Stimulated activated CD4-positive, alpha-beta T cell treated with anti-CD3 and anti-CD28 coated beads, Interleukin-1b, Interleukin-23, amount 100 ng/mL, for 1 hour (primary cell): ENCODE measurements at places on chromosomes 2 and 18.

- DNase-seq: no peak
These were observed 189.6 kb upstream of the PIK3C3 start for GRCh38 chr18:41765460-41765859.

- no peak for DNase-seq
These were observed 130.3 kb upstream of the LYPD6 start for GRCh38 chr2:149200109-149200520.

GRCh38 chr2:18799397-18799796, 210.0 kb upstream of the NT5C1B start:
- DNase-seq: no peak

DNA sequence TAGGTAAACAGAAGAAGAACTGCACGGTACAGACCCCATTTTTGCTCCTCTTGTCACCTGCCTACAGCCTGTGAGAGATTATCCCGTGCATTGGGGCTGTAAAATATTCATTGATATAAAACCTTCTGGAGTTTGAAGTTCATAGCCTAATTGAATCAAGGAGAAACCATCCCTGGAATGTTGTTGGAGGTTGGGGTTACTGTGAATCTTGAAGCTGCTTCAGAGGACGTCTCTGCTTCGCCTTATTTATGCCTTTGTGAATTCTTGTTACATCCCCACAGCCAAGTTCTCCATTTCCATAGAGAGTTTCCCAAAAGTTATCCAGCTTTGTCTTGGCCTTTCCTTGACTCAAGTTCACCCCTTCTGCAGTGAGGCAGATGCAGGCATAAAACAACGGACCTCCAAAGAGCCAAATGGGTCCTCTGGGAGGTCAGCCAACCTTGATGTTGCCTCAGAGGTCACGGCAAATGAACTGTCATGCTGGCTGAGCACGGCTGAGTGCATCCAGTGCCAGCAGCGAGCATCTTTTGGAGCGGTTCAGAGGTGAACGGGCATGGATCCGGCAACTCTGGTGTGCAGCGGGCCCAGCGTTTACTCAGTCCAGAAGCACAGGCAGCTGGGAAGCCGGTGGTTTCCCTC, 317.6 kb downstream of the PRKCE start:
- no peak for DNase-seq

- no peak for DNase-seq
These were observed 45.9 kb upstream of the ZNF638 start for GRCh38 chr2:71285706-71286105.

DNA sequence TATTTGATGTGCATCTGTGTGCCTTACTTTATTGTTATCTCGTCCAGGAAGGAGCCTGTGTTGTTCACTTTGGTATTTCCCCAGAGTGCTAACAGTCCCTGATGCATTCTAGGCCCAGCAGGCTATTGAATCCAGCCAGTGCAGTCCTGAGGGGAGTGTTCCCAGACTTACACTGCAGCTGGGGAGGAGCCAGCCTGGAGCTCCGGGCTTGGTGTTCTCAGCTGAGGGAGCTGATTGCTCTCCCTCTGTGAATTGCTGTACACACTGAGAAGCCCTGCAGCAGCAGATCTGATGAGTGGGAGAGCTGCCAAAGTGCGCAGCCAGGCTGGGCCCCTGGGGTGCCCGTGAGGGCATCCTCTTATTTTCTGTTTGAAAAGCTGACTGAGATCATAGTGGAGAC, 159.2 kb downstream of the GALNT3 start:
- DNase-seq: no peak

DNA sequence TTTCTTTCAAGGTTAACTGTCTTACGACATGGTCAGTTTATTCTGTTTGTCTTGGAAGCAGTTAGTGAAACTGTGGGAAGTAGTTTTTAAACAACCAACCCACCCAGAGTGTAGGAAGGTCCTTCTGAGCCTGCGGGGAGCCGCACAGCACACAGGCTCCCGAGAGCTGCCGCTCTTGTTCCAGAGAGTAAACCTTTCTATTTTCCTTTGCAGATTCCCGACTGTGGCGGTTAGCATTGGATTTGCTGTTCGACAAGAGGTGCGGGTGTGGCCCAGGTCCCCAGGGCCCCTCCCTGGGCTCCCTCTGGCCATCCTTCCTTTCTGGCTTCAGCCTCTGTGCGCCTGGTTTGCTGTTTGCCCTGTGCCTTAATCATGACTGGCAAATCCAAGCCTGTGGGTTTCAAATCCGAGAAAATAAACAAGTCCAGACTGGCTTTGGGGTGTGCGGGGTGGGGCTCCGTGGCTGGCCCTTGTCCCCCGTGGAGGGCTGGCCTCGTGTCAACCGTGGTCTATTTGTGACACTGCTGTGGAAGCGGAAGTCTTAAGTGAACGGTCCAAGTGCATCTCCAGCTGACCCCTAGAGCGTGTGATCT, 30.7 kb downstream of the IMPA2 start:
- DNase-seq: no peak

DNA sequence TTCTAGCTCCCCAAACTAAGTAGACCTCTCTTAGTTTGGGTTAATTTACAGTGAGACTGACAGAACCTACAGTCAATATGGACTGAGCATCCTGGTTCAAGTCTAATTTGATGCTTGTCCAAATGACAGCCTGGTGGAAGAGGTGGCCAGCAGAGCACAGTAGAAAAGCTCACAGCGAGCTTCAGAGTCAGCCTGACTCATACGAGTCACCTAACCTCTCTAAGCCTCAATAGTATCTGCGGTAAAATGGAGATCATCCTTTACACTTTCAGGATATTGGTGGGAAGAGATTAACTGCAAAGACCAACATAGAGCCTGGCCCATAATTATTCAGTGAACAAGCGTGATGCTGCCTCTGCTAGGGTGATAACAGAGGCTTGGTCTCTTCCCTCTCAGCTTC, 54.5 kb downstream of the DOCK10 start:
- DNase-seq: no peak

DNA sequence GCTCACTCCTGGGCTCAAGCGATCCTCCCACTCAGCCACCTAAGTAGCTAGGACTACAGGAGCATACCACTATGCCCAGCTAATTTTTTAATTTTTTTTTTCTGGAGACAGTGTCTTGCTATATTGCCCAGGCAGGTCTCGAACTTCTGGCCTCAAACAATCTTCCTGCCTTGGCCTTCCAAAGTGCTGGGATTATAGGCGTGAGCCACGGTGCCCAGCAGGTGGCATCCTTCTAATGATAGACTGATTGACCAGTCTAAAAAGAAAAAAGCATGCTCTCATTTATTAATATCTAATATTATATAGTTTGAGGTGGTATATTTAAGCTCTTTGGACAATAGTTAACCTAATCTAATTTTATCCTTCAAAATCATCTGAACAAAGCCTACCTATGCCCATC, 198.6 kb downstream of the CAMKMT start:
- no peak for DNase-seq

- no peak for DNase-seq
These were observed 83.1 kb upstream of the GAREM1 start for GRCh38 chr18:32553640-32554365.

GRCh38 chr2:109726379-109727270, 67.5 kb upstream of the RGPD5 start:
- no peak for DNase-seq

GRCh38 chr2:218458598-218458997, 39.7 kb downstream of the VIL1 start:
- DNase-seq: no peak

DNA sequence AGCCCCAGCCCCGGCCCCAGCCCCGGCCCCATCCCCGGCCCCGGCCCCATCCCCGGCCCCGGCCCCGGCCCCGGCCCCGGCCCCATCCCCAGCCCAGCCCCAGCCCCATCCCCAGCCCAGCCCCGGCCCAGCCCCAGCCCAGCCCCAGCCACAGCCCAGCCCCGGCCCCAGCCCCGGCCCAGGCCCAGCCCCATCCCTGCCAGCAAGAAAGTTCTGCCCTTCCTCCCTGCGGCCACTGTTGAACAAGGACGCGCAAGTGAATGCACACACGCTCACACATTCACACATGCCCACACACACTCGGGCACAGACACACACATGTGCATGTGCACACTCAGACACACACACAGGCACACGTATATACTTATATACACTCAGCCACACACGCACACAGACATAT, 287.0 kb downstream of the NDUFA10 start:
- DNase-seq: no peak

DNA sequence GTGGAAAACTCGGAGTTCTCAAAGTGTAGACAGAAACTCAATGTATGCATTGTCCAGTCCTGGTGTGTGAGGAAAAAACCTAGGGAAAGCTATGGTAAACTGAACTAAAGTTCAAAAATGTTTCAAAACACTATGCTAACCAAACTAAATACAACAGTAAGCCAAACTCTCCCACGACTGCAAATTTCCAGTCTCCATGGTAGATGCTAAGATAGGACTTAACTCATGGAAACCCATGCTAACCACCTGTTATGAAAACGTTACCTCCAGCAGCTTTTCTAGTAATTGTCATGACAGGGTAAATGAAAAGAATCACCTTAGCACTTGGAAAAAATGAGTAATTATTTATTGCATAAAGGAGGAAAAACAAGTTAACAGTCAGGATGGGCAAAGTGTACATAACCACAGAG, 135.7 kb upstream of the EPC2 start:
- DNase-seq: no peak

DNA sequence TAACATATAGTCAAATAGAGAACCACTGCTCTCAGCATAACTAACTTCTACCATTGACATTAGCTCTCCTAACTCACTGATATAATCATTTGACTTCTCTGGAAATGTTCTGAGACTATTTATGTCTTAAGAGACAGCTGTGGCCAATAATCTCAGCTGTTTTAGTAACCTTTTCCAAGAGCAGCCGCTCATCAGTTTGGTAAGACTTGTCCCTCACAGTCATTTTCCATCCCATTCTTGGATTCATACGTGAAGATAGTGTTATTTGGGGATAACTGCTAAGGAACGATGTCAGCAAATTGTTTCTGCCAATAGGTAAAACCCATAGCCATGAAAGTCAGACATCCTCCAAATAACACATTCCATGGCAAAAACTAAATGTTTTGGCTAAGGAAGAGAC, 127.8 kb downstream of the LNPK start:
- DNase-seq: no peak

- DNase-seq: no peak
These were observed 34.5 kb downstream of the SLC4A3 start for GRCh38 chr2:219661955-219662395.

DNA sequence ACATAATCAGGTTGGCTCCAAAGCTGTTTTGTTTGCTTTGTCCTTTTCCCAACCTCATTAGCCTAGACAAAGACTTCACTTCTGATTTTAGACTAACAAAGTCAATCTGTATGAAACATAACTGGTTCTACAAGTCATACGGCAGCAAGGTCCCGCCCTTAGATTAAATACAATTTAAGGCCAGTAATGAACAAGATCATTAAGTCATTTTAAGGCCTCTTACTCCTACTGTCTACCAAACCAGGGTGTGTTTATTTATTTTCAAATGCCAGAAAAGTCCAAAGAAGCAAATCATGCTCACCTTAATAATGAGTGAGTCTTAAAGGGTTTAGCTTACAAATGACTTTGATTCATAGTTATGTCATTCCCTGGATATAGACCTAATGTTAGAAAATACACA, 148.4 kb upstream of the ACVR2A start:
- no peak for DNase-seq

- no peak for DNase-seq
These were observed 108.8 kb downstream of the FARSB start for GRCh38 chr2:222547083-222547482.

- DNase-seq: no peak
These were observed 28.9 kb downstream of the MYCN start for GRCh38 chr2:15969214-15969613.

- DNase-seq: no peak
These were observed 291.6 kb upstream of the HDAC4 start for GRCh38 chr2:239692362-239692851.

GRCh38 chr2:11657646-11658045, 12.3 kb downstream of the NTSR2 start:
- DNase-seq: no peak

GRCh38 chr2:109209412-109209811, 80.4 kb downstream of the SH3RF3 start:
- no peak for DNase-seq

DNA sequence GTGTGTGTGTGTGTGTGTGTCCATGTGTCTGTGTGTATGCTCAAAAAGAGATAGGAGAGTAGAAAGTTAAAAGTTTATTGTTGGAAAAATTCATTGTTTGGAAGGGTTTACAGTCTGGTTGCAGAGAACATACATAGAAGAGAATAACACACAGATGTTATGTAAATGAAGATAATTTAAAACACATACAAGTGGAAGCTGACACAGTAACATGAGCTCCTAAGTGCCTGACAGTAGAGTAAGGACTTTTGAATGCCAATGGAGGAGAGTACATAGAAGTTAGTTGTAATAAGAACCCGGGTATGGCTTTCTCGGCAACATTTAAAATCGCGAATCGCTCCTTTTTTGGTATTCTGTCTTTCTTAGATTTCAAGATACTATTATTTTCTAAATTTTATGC, 137.0 kb upstream of the FANCL start:
- DNase-seq: no peak

DNA sequence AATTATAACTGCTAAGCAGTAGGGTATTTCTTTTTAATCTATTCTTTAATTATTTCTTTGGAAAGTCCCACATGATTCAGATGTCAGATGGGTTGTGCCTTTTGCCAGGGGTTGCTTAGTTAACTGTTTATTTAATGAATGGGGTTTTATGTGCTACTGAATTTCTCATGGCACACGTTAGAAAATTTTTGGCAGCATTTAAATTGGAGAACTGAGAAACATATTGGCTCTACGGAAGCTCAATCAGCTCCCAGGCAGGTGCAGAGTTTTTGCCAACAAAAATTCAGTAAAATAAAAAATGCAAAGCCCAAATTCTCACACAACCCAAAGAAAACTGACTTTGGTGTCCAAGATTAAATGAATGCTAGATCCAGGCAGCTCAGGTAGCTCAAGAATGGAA, 467.2 kb downstream of the NRXN1 start:
- DNase-seq: no peak

DNA sequence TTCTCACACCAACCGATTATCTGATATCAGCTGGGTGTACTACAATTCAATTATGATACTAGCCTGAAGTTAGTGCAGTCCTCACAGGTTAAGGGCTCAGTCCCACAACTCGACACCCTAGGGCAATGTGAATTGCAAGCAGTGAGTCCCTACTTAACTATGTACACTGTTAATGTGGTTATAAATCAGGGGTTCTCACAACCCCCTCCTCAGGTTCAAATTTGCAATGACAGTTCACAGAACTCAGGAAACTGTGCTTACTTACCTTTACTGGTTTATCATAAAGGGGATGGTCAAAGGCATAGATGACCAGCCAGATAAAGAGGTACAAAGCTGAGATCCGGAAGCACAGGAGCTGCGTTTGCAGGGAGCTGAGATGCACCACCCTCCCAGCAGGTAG, 1379.1 kb upstream of the CDH2 start:
- DNase-seq: no peak

GRCh38 chr2:240833724-240834285, 13.8 kb upstream of the KIF1A start:
- no peak for DNase-seq

- peak; percentile 47 for DNase-seq
These were observed 4.4 kb downstream of the CCL20 start for GRCh38 chr2:227817850-227818674.

DNA sequence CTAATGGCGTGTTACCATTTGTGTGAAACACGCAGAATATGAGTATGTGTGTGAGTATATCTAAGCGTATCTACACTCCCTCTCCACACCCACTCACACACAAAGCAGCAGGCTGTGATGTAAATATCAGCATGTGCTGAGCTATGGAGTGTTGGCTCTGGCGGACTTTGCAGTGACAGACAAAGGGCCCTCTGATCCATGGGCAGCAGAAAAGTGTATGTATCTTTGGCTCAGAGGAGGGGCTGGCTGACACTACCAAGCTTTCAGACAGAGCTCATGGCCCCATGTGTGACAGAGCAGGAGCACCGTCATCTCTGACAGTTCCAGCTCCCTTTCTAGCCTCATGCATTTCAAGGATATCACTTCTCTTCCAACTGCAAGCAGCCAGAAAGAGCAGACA, 57.2 kb upstream of the ASB18 start:
- DNase-seq: no peak
